ENCODE measurements at places on chromosomes 16 and 17.
A peak's percentile ranks its signal among the peaks of the same experiment; 100 is the strongest.

GRCh38 chr16:50040018-50040417 lies 15.0 kb downstream of the CNEP1R1 start:
- DNase-seq: peak; percentile 39

- no peak for DNase-seq
Observed at GRCh38 chr17:80441133-80441578, 26.2 kb downstream of the ENDOV start.

- DNase-seq: no peak
Observed at GRCh38 chr17:82875407-82875856, 35.6 kb upstream of the ZNF750 start.

DNA sequence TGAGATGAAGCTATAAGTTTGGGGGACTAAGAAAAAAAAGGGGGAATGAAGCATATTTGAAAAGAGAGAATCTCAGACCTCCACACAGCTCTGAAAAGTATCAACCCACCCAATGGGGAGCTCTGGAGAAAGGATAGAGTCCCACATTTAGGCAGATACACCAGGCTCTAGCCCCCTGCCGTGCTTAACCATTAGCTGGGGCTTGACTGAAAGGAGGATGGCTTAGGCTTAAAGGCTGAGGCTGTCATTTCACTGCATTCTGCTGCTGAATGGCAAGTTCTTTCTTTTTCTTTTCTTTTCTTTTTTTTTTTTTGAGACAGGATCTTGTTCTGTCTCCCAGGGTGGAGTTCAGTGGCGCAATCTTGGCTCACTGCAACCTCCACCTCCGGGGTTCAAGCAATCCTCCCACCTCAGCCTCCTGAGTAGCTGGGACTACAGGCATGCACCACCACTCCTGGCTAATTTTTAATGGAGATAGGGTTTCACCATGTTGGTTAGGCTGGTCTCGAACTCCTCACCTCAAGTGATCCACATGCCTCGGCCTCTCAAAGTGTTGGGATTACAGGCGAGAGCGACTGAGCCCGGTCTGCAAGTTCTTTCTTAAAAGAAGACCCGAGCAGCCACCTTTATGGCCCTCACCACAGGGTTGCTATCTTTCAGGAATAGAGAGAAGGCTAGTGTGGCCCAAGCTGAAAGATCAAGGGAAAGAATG lies 9.0 kb upstream of the MMP2 start:
- peak; percentile 27 for DNase-seq

GRCh38 chr17:68428498-68429172 lies 28.7 kb downstream of the WIPI1 start:
- no peak for DNase-seq

- DNase-seq: no peak
Observed at GRCh38 chr17:68418876-68419275, 38.4 kb downstream of the WIPI1 start.

GRCh38 chr16:25413975-25414374 lies 156.3 kb upstream of the ZKSCAN2 start:
- DNase-seq: no peak

DNA sequence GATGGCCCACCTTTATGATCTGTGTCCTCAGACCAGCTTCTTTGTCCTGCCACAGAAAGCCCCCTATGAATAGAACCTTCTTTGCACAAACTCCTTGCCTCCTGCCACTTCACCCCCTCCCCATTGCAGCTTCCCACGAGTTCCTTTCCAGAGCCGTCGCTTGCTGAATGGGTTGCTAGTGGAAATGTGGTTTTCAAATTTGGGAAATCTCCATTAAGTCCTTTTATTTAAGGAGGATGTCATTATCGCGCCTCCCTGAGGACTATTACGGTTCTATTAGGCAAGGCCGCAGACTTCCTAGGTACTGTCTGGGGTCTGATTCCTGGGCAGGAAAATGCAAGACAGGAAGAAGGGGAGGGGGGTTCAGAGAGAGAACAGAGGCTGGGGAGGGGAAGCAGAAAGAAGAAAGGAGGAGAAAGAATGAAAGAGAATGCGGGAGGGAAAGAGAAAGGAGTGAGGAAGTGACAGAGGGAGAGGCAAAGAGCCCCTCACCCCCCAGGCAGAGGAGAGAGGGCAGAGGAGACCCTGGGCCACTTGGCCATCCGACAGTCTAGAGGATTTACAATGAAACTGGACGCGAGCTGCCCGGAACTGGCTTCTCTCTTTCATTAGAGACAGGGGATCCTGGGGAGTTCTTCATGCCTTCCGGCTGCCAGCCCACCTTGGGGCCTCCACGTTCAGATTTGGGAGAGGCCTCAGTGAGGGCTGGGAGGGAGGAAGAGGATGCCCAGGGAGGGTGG lies 31.7 kb upstream of the ETV4 start:
- DNase-seq: no peak

DNA sequence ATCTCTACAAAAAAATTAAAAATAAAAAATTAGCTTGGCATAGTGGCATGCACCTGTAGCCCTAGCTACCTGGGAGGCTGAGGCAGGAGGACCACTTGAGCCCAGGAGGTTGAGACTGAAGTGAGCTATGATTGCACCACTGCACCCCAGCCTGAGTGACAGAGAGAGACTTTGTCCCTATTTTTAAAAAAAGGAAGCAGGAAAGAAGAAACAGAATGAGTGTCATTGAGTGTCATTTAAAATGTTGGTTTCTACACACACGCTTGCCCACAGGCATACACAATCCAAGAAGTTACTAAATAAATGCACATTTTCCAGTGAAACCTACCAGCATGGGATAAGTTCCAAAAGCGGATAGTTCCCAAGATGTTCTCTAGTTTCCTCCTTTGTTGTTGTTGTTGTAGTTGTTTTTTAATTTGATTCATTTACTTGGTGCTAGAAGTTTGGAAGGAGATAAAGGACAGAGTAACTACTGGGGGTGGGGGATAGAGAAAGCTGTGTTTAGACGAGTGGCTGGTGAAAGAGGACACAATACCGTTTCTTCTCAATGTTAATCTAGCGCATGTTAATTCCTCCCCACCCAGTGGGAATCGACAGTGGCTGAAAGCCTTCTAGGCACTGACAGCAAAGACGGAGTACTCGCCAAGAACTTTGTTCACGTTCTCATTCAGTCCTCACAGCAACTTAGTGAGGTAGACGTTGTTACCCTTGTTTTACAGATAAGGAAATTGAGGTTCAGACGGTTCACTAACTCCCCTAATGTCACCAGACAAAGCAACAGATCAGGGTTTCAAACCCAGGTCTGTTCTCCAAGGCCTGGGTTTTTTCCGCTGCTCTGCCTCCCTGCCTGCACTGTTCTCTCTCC lies 17.3 kb downstream of the MRPS23 start:
- peak; percentile 33 for DNase-seq

- DNase-seq: no peak
Observed at GRCh38 chr17:15265131-15265530, at the start of gene PMP22. Gene PMP22 (minus strand): TSS chr17:15265326. CDS start chr17:15260727, 4,599 bp downstream.

GRCh38 chr16:23957287-23957686 lies 121.5 kb downstream of the PRKCB start:
- DNase-seq: no peak

- no peak for DNase-seq
Observed at GRCh38 chr16:58235663-58236062, 37.8 kb upstream of the CSNK2A2 start.

GRCh38 chr16:46887524-46887854 lies 3.3 kb downstream of the GPT2 start:
- DNase-seq: no peak

DNA sequence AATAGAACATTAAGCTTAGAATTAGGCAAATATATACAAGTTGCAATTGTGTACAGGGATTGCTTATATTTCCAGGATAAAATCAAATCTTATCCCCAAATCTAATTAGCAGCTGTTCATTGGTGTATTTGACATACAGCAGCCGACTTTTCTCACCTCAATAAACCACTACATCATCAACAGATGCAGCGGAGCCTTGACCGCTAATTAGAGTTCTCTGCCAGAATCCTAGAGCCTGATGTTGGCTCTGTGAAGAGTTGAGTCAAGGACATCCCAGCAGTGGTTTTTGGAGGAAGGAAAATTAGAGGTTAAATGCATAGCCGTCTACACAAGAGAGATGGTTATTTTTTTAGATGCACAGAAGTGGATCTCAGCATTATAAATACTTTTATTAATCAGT lies 221.9 kb upstream of the CACNG5 start:
- DNase-seq: no peak

DNA sequence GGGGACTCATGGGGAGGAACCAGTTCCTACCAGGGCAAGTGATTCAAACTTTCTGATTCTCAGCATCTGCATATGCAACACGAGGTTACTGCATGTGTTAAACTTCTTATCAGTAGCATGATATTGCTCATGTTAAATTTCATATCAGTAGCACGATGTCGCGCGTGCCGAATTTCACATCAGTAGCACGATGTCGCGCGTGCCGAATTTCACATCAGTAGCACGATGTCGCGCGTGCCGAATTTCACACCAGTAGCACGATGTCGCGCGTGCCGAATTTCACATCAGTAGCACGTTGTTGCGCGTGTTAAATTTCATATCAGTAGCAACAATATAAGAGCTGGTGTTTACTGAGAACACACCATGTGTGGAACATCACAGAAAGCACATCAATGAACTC lies 221.6 kb downstream of the GSG1L start:
- DNase-seq: no peak

DNA sequence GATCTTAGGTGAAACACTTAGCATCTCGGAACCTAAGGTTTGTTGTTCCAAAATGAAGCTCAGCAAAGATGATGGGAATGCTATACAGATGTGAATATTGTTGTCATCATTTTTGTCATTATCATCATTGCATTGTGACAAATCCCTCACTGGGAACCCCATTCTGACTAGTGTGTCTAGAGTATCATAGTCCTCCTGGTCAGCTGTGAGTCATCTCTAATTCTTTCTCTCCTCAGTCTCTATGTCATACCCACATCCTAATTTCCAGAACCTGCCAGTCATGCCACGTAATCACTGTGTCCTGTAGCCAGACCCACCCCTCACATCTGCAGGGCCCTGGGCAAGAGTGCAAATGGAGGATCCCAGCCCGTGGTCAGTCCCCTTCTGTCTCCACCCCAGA lies 60.5 kb upstream of the CLEC3A start:
- no peak for DNase-seq

- no peak for DNase-seq
Observed at GRCh38 chr17:15657868-15658267, 26.2 kb downstream of the TRIM16 start.

- DNase-seq: no peak
Observed at GRCh38 chr17:34859652-34860051, 101.6 kb downstream of the CCT6B start.
